ENCODE measurements at places on chromosomes 6 and 20.

DNA sequence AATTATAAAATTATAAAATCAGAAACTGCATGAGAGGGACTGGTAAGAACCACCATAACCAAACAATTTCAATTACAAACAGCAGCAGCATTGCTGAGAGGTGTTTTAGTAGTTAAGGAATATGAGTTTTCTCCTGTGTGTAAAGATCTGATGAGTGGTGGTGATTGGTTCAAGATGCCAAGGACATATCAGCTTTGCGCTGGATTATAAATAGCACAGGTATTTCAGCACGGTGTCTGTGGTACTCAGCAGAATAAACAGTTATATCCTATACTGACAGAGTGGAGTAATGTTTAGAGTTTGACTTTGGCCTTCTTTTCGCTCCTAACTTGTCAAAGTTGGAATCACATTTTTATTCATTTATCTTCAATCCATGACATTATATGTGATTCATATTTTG, 501.0 kb downstream of the CDH26 start:
- no peak for DNase-seq

DNA sequence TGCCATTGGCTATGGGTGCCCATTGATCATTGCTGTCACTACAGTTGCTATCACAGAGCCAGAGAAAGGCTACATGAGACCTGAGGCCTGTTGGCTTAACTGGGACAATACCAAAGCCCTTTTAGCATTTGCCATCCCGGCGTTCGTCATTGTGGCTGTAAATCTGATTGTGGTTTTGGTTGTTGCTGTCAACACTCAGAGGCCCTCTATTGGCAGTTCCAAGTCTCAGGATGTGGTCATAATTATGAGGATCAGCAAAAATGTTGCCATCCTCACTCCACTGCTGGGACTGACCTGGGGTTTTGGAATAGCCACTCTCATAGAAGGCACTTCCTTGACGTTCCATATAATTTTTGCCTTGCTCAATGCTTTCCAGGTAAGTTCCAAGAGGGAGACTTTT, 16.4 kb downstream of the ADGRF4 start:
- no peak for DNase-seq

- DNase-seq, result no peak
These were observed 51.6 kb upstream of the GTSF1L start for GRCh38 chr20:43778375-43778774.

- DNase-seq, result no peak
These were observed 13.3 kb downstream of the PKHD1 start for GRCh38 chr6:52074155-52074554.

GRCh38 chr20:42074944-42075343, 456.8 kb upstream of the CHD6 start:
- DNase-seq, result no peak

GRCh38 chr6:48757661-48758060, 646.7 kb upstream of the PTCHD4 start:
- DNase-seq, result no peak

- no peak for DNase-seq
These were observed 34.8 kb downstream of the SH3BGRL2 start for GRCh38 chr6:79665725-79666551.

- DNase-seq, result no peak
These were observed 19.4 kb downstream of the SAMD3 start for GRCh38 chr6:130203370-130203769.

- DNase-seq, result no peak
These were observed 468.7 kb upstream of the ID4 start for GRCh38 chr6:19368511-19368910.

DNA sequence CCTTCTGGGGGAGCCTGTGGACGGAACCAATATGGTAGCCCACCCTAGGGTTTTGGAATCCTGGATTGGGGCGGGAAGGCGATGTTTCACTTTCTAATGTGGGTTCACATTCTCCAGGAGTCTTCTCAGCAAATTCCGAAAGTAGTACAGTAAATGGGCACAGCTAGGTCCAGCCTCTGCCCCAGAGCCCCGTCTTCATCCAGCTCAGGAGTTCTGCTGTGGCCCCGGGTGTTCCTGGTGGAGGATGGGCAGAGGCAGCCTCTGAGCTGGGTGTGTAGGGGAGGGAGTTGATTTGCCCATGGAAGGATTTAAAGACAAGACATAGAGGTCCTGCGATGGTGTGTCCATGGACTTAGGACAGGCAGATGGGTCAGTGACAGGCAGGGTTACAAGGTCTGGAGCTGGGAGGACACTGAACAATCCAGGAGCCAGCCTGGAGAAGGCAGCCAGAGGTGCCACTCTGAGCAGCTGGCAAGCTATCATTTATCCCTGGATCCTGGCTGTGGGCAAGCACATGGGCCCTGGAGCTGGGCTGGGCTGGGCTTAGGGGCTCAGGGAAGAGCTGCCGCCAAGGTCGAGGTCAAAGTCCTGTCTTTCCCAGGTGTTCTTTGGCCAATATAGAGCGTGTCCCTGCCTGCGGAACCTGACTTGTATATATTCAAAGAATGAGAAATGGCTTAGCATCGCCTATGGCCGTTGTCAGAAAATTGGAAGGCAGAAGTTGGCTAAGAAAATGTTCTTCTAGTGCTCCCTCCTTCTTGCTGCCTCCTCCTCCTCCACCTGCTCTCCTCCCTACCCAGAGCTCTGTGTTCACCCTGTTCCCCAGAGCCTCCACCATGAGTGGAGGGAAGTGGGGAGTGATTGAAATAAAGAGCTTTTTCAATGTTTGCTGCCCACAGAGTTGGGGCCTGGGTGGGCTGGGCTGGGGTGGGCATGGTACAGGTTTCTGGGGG, 6.7 kb downstream of the CLPSL1 start:
- no peak for DNase-seq
